ENCODE measurements at places on chromosomes 5 and 9. TPM values are rescaled to one million over a fixed set of nuclear protein-coding genes. Genes with fewer than 3 reads are reported as not detected.

DNA sequence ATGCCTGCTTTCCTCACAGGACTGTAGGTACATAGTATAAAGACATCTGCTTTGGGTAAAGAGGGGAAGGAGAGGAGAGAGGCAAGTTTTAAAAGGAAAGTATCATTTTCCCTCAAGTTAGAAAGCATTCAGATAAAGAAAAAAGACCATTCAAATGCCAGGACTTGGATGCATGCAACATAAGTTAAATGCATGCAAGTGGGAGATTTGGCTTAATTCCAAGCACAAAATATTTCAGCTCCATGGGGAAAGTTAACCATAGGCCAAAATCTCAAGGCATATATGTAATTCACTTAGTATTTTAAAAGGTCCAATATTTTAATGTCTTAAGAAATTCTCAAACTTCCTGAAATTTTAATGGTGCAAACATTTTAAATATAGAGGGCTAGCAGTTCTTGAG is 36.4 kb downstream of the POU5F2 start:
- H3K27me3 ChIP-seq, result no peaks in the 10 kb centered on the region
- no peaks in the 10 kb centered on the region for H3K4me1 ChIP-seq
- no peak overlapping the region for H3K4me3 ChIP-seq

DNA sequence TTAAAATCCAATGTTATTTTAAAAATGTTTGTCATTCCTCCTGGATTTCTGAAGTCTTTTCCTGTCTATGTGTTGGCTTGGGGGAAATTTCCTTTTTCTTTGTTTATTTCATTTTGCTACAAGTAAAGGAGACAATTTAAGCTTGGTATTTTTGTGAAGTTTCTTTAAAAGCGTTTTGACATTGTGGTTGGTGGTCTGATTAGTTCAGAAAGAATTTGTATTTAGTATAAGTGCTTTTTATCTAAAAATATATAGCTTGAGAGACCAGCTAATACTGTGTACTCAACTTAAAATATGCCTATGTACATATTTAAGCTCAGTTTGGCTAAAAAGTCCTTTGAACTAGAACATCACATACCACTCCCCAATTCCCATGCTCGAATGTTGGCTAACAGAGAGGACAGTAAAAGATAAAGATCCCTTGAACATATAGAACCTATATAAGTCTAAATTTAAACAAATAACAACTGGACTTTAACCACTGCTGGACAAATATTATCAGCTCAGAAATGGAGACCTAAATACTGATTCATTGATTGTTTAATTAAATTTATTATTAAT is 237.6 kb downstream of the TLE4 start:
- DNase-seq, result no peak
- H3K27ac ChIP-seq, result no peak overlapping the region
- H3K36me3 ChIP-seq, result no peaks in the 10 kb centered on the region
- H3K4me3 ChIP-seq, result no peak overlapping the region
- H3K4me1 ChIP-seq, result no peaks in the 10 kb centered on the region

DNA sequence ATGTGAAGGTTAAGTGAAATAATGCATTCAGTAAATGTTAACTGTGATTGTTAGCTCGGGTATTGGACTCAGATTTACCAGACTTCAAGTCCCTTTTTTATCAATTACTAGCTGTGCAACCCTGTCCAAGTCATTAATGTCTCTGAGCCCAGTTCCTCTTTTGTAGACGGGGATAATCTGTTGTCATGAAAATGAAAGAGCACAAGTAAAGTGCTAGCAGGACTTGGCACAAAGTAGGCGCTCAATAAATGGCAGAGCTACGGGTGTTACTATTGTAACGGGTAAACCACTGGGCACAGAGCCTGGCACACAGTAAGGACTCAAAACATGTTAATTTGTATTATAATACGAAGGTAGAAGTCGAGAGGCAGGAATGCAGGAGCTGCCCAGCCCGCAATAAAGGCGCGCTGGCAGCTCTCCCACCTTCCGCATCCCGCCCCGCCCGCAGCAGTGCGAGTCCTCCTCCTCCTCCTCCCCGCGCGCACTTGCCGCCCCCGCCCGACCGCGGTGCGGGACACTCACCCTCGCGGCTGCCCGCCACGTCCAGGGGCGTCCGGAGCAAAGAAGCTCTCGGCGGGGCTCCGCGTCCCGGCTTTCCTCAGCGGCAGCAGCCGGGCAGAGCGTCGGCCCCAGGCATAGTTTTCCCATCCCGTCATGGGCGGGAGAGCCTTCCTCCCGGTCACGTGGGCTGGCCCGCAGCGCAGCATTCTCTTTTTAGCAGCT is at the start of gene C1QTNF2:
TSS of gene C1QTNF2 (minus strand) at position 637 of the 723 bp plus-strand sequence. CDS start 15,615 bp downstream, outside the sequence.
- H3K27ac ChIP-seq, result no peak within 1 kb of the TSS
- no peaks in the 10 kb centered on the region for H3K36me3 ChIP-seq
- H3K4me1 ChIP-seq, result 0 out of 2 replicates have a peak, but pooled peaks cover 5% of the 10 kb centered on the region
- H3K27me3 ChIP-seq, result peaks cover 58% of the 10 kb centered on the region
- peak; percentile 50 for DNase-seq

- H3K27me3 ChIP-seq, result no peaks in the 10 kb centered on the region
- no peaks in the 10 kb centered on the region for H3K36me3 ChIP-seq
- peaks cover 14% of the 10 kb centered on the region for H3K4me1 ChIP-seq
- H3K4me3 ChIP-seq, result no peak overlapping the region
- H3K27ac ChIP-seq, result 0 out of 2 replicates have a peak overlapping the region, but pooled peaks have one; percentile 16
Observed at GRCh38 chr5:122751293-122751782, 23.5 kb upstream of the SNX2 start.

DNA sequence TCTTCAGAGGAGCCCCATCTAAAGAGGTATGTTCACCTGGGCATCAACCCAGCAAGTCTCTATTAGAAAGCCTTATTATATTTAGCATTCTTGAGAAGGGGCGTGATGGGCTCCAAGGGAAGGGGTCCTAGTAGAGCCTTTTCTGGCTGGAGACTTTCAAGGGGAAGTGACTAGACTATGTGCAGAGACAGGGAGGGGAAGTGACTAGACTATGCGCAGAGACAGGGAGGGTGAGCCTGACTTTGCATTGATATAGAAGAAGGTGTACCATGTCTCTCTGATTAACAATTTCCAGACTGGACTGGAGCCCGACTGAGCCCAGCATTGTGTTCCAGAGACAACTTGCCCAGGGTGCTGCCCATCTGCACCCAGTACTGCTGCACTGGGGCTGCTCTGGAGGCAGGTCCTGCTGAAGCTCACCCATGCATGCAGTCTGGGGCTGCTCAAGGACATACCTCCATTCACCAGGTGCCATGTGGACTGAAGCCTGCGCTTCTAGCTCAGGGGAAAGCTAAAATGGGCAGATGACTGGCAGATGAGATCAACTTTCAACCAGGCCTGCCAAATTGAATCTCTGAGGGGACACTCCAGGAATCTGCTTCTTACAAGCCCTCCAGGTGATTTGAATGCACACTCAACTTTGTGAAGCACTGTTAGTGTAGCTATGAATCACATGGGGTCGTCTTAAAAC is 83.0 kb upstream of the GNA14 start:
- no peak overlapping the region for H3K4me3 ChIP-seq
- no peaks in the 10 kb centered on the region for H3K27me3 ChIP-seq
- no peaks in the 10 kb centered on the region for H3K4me1 ChIP-seq
- no peak overlapping the region for H3K27ac ChIP-seq

GRCh38 chr5:64505769-64506566 is at the start of gene RGS7BP:
TSS of gene RGS7BP (plus strand) at chr5:64506015. CDS start at chr5:64506625, 610 bp downstream.
- no peaks in the 10 kb centered on the region for H3K4me1 ChIP-seq
- no peak for DNase-seq
- H3K27me3 ChIP-seq, result peaks cover 23% of the 10 kb centered on the region
- H3K36me3 ChIP-seq, result no peaks in the 10 kb centered on the region
- H3K4me3 ChIP-seq, result no peak within 1 kb of the TSS
- H3K27ac ChIP-seq, result no peak within 1 kb of the TSS

GRCh38 chr9:134223591-134224122 is 59.3 kb upstream of the RNU6ATAC start:
- H3K27ac ChIP-seq, result no peak overlapping the region
- peaks cover 52% of the 10 kb centered on the region for H3K27me3 ChIP-seq
- no peak overlapping the region for H3K4me3 ChIP-seq
- no peaks in the 10 kb centered on the region for H3K36me3 ChIP-seq

DNA sequence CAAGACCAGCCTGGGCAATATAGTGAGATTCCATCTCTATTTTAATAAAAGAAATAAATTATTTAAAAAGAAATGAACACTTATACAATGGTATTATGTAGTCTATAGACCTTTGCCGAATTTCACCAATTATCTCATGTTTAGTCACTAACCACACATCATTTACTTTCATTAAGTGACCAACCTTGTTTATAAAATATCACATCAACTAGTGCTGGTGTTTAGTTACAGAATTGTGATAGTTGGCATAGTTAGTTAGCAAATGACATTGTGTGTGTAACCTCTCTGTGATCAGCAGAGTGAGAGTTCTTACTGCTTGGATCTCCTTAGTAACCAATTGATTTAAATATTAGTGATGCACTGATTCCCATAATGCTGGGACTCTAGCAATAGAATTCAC is 71.8 kb downstream of the PRR16 start:
- H3K27ac ChIP-seq, result no peak overlapping the region
- H3K4me1 ChIP-seq, result no peaks in the 10 kb centered on the region
- H3K4me3 ChIP-seq, result no peak overlapping the region
- no peaks in the 10 kb centered on the region for H3K27me3 ChIP-seq

GRCh38 chr5:115627295-115627865 is 1.5 kb upstream of the TMED7 start:
- H3K27me3 ChIP-seq, result no peaks in the 10 kb centered on the region
- no peak overlapping the region for H3K4me3 ChIP-seq
- DNase-seq, result no peak
- H3K4me1 ChIP-seq, result peaks cover 19% of the 10 kb centered on the region

The OR1Q1 gene
- total RNA-seq, result not detected

The SLU7 gene
- total RNA-seq, result 53.6 TPM

The BARX1 gene
- not detected for total RNA-seq
